ENCODE measurements at places on chromosomes 3 and 15.

DNA sequence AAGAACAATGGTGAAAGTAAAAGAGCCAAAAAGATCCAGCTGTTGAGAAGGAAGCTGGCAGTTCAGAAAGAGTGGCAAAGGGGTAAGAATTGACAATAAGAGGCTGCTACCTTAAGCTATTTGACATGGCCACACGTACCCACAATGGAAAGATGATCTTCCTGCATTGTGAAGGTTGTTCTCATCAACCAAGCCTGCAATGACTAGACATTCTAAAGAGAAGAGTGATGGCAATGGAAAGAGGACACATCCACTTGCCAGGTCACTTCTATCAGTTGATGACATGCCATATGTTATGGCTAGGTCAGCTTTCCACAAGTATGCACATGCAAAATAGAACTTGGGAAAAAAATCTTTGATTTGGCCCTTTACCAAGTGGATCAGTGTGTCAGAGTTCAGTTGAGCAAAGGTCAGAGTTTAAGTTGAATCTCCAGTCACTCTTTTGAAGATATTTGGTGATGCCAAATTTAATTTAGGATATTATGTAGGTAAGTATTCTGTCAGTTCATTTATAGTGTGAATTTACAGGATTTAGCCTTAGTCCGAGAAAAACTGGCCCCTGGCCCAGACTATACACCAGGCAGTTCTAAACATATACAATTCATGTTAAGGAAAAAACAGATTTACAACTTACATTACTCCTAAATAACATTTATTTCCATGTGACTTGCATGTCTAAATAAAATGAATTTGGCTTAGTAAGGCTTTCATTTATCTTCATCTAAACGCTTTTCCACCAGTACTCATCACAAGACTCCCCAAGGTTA lies 104.9 kb upstream of the FLNB start:
- DNase-seq, result no peak

- no peak for DNase-seq
Measured at GRCh38 chr15:48394970-48395369, 63.7 kb downstream of the DUT start.

GRCh38 chr3:12556314-12556689 lies 585 bp upstream of the MKRN2 start:
- no peak for DNase-seq

- DNase-seq, result no peak
Measured at GRCh38 chr3:7813365-7813764, 688.3 kb upstream of the LMCD1 start.

DNA sequence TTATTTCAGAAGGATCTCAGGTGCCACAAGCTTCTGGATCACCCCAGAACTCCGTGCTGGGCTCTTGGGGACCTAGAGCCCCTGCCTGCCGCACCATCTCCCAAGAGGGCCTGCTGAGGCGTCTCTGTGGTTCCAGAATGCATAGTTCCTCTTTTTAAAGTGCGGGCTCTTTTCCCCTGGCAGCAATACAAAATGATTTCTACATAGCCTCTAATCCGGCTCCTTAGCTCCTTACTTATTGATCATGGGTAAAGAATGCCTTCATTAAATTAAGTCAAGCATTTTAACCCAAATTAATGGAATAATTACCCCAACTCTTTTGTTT lies 121.9 kb downstream of the ATP10A start:
- no peak for DNase-seq

DNA sequence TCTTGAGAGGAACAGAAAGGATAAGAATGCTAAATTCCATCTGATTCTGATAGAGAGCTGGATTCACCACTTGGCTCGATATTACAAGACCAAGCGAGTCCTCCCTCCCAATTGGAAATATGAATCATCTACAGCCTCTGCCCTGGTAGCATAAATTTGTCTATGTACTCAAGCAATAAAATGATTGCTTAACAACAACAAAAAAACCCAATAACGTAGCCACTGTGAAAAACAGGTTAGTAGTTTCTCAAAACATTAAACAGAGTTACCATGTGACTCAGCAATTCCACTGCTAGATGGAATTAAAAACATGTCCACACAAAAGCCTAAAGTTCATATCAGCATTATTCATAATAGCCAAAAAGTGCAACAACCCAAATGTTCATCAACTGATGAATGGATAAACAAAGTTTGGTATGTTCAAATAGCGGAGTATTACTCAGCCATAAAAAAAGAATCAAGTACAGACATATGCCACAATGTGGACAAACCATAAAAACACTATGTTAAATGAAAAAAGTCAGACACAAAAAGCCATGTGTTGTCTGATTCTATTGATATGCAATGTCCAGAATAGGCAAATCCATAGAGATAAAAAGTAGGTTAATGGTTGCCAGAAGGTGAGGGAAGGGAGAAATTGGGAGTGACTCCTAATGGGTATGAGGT lies 16.8 kb downstream of the BCL2L10 start:
- DNase-seq, result peak; percentile 85

GRCh38 chr15:71649894-71650293 lies 160.5 kb upstream of the NR2E3 start:
- DNase-seq, result no peak

DNA sequence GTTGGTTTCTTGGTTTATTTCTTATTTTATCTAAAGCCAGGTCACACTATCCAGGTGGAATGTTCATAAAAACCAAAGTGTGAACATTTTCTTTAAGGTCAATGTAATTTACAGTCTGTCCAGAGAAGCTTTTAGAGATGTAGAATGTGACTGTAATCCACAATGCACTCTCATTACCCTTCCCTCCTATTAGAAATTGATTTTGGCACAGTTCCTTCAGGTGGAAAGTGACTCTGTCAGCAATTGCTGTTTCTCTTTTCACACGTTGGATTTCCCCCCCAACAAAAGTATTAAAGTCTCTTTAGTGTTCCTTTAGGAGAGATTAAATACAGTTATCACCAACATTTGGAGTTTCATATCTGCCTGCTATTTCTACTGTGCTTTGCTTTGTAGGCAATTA lies 31.6 kb upstream of the COPB2 start:
- DNase-seq, result no peak

DNA sequence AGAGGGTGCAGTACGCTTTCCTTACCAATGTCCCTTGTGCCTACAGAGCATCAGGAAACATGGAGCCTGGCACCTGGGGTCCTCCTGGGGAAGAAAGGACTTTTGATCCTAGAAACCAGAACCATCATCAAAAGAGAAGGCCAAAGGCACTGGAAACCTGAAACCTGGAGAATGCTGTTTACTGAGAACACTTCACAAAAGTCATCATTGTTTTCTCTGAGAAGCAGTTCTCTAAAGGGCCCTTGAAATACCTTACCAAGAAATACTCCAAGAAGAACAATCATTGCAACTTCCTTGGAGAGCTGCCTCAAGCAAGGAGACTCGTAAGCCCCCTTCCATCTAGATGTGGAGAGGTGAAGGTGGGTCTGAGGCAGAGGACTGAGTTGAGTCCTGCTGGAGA lies 66.0 kb downstream of the TLE3 start:
- no peak for DNase-seq

GRCh38 chr3:43968465-43968864 lies 273.2 kb upstream of the TOPAZ1 start:
- no peak for DNase-seq

GRCh38 chr3:119783255-119783654 lies 1.4 kb downstream of the NR1I2 start:
- no peak for DNase-seq

DNA sequence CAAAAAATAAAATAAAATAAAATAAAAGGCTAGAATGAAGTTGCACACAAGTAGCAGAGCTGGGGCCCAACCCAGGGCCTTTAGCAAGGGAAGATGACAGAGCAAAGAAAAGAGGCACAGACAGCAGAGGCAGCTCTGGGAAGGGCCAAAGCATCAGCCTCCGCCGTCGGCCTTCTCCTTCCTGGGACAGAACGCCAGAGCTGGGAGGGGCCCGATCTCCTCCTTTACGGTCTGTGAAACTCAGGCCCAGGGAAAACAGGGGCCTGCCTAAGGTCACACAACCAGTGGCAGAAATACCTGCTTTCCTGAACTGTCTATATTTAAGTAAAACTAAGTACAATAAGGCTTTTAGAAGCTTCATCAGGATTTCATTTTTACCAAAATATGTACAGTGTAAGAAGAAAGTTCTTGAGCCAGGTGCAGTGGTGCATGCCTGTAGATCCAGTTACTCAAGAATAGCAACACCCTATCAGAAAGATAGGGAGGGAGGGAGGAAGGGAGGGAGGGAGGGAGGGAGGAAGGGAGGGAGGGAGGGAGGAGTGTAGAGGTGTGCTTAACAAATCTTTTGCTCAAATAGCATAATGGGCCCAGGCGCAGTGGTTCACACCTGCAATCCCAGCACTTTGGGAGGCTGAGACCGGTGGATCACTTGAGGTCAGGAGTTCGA lies 43.0 kb upstream of the MUC4 start:
- no peak for DNase-seq

- DNase-seq, result peak; percentile 31
Measured at GRCh38 chr15:25410649-25411048, 28.2 kb downstream of the UBE3A start.

GRCh38 chr3:56930706-56931105 lies 129.0 kb upstream of the ARHGEF3 start:
- DNase-seq, result no peak

DNA sequence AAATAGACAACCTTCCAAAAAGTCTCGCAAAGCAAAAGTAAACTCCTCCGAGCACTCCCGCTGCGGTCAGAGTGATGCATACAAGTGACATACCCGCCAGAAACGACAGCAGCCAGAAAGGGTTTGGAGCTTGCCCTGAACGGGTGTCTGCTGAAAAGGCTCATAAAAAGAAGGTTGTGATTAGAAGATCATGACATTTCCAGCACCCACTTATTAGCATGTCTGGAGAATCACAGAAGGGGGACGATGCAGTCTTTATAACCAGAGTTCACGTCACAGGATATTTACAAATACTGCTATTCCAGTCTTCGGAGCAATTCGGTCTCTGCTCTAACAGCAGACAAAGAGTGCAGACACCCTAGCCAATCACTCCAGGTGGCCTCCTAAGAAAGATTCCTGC lies 59.1 kb upstream of the FRMD4B start:
- no peak for DNase-seq

DNA sequence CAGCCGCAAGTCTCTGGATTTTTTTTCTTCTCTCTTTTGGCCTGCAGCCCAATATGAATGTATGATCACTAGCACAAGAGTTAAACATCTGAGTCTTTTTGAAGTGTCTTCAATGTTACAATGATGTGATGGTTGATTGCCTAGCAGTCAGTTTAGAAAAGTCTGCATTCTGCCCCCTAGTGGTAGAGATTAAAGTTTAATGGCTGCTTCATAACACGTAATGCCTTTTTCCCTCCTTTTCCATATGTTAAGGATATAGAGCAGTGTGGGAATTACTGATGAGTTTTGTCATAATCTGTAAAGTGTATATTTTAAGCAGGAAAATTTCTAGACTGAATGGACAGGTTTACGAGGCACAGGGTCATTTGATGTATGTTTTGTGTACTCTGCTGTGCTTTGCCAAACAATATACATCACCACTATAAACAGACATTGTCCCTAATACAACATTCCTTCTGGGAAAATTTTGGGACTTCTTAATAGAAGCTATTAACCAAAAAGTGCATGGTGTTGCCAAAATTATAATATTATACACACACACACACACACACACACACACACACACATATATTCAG lies 1038.5 kb upstream of the NR2F2 start:
- DNase-seq, result peak; percentile 14

DNA sequence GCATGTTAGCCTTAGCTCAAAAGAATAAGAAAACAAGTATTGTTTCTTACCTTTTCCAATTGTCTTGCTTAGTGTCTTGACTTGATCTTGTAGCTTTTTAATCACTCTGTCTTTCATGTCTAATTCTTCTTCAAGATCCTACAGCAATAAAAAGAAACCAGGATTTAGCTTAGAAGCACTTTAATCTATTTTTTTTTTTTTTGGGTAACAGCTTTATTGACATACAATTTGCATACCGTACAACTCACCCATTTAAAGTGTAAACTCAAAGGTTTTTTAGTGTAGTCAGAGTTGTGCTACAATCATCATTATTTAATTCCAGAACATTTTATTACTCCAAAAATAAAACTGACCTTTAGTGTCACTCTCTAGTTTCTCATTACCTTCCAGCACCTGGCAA lies 23.4 kb upstream of the GNB5 start:
- no peak for DNase-seq

DNA sequence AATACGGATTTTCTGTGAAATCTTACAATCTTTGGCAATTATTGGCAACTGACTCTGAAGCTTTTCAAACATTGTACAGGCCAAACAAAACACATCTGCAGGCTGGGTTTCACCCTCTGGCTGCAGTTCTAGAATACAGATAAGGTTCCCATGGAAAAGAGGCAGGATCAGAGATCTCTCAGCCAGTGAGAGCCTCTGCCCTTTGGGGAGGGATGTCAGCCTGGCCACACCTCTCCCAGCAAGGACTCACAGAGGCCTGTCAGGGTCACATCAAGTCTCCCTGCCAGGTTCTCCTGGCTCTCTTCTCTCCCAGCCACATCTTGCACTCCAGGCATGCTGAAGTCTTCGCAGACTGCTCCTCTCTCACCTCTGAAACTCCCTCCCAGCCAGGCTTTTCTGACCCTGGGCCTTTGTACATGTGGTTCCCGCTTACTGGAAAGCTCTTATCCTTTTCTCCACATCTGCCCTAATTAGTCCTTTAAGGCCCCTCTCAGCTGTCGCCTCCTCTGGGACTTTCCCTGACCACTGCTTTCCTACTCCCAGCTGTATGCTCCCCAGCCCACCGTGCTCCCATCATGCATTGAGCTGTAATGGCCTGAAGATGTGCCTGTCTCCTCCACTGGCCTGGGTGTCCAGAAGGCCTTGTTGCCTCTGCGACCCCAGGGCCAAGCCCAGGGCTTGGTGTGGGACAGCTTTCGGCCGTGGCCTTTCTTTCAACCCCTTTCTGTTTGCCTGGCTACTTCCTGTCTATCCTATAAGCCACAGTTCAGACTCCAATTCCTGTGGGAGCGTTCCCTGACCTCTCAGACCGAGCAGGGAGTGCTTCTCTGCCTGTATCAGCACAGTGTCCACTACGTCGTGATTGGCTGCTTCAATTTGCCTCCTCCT lies 4.3 kb downstream of the RBP1 start:
- no peak for DNase-seq

GRCh38 chr3:132229641-132230040 lies 87.6 kb upstream of the ACP3 start:
- no peak for DNase-seq

DNA sequence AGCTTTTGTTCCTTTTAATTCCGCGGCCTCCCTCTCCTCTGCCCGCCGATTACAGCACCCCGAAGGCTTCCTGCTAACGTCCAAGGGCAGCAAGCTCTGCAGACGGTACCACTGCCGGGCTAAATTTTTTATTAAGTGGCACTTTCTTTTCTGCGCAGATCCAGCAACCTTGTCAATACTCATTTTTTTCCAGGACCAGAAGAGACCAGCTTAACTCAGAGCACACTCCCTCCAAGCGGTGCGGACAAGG lies 542 bp upstream of the MEIS2 start:
- DNase-seq, result no peak

GRCh38 chr3:34357461-34357860 lies 559.0 kb downstream of the PDCD6IP start:
- no peak for DNase-seq

GRCh38 chr15:31239409-31239808 lies 87.2 kb upstream of the KLF13 start:
- DNase-seq, result no peak
